NCI-H526 treated with DMSO at 0.1 percent for 48 hours (cell line): ENCODE measurements at places on chromosomes 6 and 20.

DNA sequence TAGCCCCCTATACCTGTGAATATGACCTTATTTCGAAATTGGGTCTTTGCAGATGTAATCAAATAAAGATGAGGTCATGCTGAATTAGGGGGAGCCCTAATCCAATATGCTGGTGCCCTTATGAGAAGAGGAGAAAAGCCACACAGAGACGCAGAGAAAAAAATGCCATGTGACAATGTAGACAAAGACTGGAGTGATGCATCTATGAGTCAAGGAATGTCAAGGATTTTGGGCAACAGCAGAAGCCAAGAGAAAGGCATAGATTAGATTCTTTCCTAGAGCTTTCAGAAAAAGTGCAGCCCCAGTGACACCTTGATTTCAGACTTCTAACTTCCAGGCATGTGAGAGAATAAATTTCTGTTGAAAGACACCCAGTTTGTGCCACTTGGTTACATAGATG is 47.4 kb upstream of the HS3ST5 start:
- DNase-seq = no peak

- DNase-seq = no peak
Observed at GRCh38 chr6:14837435-14837834, 408.4 kb upstream of the JARID2 start.

- DNase-seq = no peak
Observed at GRCh38 chr6:151506761-151507160, 12.9 kb downstream of the CCDC170 start.

- DNase-seq = no peak
Observed at GRCh38 chr6:40393641-40394040, 193.5 kb downstream of the LRFN2 start.

DNA sequence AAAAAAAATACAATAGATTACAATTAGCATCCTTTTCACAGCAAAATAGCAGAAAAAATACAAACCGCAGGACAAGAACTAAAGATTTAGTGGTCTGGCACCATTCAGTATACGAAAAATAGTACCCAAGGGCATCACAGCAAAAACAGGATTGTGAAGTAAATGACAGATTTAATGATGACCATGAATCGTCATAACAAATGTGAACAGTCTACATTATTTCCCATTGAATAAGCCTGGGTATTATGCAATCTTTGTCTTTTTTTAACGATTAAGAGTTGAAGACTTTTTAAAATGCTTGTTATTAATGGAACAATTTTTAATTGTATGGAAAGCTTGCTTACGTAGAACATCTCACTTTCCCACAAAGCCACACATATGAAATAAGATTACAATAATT is 432.8 kb downstream of the PKHD1 start:
- no peak for DNase-seq

DNA sequence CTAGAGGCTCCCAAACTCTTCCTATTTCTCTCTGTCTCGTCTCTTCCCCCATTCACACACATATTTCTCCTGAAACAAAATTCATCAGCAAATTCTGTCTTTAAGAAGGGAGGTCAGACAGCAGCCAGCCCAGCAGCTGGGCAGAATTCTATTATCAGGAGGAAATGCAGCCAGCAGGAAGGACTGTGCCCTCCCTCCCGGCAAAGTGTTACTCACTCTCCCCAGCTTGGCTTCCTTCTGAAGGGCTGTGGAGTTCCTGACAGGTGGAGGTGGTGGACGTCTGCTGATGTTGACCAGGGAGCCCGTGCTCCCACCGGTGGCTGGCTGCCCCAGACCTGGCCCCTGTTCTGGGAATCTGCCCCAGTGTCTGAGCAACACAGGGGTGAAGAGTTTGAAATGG is 37.3 kb downstream of the KCNB1 start:
- no peak for DNase-seq

GRCh38 chr20:32440069-32440757 is 82.1 kb downstream of the ASXL1 start:
- no peak for DNase-seq

DNA sequence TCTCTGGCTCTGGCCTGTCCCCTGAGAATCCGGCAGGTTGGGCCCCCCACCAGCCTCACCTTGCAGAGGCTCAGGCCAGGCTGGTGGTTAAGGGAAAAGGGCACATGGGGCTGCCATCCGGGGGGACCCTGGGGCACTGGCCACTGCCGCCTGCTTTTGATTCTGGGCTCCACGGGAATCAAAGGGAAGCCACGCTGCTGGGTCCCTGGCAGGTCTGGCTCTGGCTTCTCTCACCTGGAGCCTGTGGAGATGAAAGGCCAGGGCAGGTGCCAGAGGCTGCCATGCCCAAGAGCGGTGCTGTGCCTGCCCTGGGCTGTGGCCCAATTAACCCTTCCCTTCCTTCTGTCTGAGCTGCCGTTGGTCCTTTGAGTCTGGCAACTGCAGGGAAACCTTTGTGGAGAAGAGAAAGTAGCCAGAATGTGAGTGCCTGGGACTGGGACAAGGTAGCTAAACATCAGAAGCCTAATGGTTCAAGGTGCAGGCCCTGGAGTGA is 9.4 kb upstream of the CDH22 start:
- DNase-seq = no peak

GRCh38 chr20:32357869-32358631 is at the start of gene ASXL1:
ASXL1 (plus strand) TSS chr20:32358331; CDS start chr20:32358776, 445 bp downstream.
- DNase-seq = peak; percentile 99

DNA sequence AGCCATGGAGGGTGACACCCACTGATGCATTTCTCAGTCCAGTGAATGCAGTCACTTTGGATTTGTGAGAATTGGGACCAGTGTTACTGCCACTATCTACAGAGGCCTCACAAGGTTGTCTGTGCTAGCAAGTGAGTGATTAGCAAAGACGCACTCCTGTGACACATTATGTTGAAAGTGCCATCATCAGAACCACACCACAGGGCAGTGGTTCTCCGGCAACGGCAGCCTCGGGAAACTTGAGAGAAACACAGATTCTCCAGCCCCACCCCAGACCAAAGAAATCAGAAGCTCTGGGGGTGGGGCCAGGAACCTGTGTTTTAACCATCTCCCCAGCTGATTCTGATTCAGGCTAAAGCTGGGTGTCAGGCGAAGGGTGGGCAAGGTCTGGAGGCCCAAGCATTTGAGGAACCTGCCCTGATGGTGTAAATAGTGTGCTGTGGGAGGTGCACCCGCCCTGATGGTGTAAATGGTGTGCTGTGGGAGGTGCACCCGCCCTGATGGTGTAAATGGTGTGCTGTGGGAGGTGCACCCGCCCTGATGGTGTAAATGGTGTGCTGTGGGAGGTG is 39.9 kb downstream of the TMEM242 start:
- DNase-seq = no peak

DNA sequence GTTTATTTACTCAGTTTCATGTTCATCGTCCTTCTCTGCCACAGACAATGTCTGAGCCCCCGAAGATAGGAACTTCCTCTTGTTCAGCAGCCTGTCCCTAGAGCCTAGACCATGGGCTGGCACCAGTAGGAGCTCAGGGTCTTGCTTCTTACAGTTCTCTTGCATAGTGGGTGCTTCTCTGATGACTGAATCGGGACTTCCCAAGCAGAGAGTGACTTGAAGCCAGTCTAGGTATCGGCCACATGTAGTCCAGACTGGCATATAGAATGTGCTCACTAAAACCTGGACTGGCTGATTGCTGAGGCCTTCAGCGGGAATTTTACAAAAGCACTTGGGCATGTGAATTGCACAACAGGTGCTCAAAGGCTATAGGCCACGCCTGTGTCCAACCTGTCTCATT is 52.0 kb downstream of the PRDM1 start:
- no peak for DNase-seq

GRCh38 chr6:56833127-56833791 is 121.6 kb upstream of the BEND6 start:
- DNase-seq = no peak

- DNase-seq = no peak
Observed at GRCh38 chr20:33148040-33148439, 19.9 kb upstream of the BPIFA2 start.

GRCh38 chr6:4853782-4854511 is 77.7 kb downstream of the CDYL start:
- DNase-seq = no peak

- DNase-seq = no peak
Observed at GRCh38 chr20:2385496-2385895, 4.8 kb downstream of the TGM6 start.

- no peak for DNase-seq
Observed at GRCh38 chr6:15184441-15184861, 61.4 kb upstream of the JARID2 start.

- DNase-seq = no peak
Observed at GRCh38 chr6:53625315-53625714, 40.2 kb downstream of the KLHL31 start.

DNA sequence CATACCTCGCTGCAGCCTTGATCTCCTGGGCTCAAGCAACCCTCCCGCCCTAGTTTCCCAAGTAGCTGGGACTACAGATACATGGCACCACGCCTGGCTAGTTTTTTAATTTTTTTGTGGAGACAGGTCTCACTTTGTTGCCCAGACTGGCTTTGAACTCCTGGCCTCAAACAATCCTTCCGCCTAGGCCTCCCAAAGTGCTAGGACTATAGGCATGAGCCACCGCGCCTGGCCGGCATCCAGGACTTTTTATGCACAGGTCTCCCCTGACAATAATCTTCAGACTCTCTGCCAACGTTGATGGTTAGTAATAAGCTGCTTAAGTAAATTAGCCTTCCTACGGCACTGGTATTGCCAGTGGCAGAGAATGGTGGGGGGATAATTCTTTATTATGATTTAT is 110.5 kb upstream of the MTHFD1L start:
- DNase-seq = no peak

DNA sequence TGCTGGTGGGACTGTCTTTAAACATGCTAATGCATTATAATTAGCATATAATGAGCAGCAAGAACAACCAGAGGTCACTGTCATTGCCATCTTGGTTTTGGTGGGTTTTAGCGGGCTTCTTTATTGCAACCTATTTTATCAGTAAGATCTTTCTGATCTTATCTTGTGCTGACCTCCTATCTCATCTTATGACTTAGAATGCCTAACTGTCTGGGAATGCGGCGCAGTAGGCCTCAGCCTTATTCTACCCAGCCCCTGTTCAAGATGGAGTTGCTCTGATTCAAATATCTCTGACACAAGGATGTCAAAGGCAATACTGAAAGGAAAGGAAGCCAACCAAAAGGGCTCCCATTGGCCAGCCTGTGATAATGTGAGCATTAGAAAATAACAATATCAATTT is 29.8 kb upstream of the SEC63 start:
- no peak for DNase-seq

GRCh38 chr6:31157513-31158139 is at the start of gene CCHCR1:
CCHCR1 (minus strand) TSS chr6:31157802; CDS start chr6:31157600, 202 bp downstream.
- no peak for DNase-seq

DNA sequence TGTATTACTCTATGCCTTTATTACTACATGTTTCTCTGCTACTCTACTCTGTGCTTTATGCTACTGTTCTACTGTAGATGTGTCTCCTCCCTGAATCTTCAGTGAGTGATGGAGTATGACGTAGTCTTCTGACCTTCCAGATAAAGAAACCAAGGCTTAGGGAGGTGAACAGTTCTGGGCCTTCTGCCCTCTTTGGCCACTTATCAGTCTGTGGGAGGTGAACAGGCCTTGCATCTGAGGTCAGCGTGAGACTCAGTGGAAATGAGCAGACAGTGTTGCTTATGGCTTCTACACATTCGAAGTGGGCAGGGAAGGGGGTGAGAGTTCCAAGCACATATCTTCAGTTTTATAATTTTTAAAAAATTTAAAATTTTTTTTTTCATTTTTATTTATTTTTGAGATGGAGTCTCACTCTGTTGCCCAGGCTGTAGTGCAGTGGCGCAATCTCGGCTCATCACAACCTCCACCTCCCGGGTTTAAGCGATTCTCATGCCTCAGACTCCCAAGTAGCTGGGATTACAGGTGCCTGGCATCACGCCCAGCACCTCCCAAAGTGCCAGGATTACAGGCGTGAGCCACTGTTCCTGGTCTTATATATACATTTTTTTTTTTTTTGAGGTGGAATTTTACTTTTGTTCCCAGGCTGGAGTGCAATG is 24.2 kb downstream of the MYBL2 start:
- no peak for DNase-seq

DNA sequence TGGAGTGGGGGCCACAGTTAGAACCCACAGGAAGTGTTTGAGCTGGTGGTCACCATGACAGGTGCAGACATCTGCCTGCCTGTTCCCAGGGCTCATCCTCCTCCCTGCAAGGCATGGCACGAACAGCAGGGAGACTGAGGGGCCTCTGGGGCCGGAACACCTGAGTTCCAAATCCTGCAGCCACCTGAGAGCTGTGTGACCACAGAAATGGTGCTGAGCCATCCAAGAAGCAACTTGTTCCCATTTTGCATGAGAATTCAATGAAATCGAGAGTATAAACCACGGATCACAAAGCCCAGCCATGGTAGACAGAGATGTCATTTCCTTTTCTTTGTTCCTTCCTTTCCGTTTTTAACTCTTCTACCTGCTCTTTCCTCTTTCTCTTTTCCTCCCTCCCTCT is 268.6 kb downstream of the FOXA2 start:
- DNase-seq = no peak

GRCh38 chr6:112781241-112781640 is 434.1 kb downstream of the RFPL4B start:
- no peak for DNase-seq

GRCh38 chr20:2602046-2602735 is 50.2 kb upstream of the NOP56 start:
- DNase-seq = peak; percentile 9

- no peak for DNase-seq
Observed at GRCh38 chr6:75760320-75760719, 11.3 kb downstream of the MYO6 start.

GRCh38 chr6:4210629-4211419 is 75.4 kb upstream of the ECI2 start:
- DNase-seq = peak; percentile 16

DNA sequence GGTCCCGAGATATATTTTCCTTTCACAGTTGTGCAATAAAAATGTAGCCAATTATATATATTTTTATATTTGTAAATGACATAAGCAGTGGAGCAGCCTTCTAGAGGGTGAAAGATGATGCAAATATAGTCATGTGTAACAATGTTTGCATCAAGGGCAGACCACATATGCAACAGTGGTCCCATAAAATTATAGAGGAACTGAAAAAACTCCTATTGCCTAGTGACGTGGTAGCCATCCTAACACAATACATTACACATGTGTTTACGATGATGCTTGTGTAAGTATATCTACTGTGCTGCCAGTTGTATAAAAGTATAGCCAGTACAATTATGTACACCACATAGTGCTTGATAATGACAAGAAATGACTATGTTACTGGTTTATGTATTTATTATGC is 162.8 kb downstream of the ZFAND3 start:
- no peak for DNase-seq

- DNase-seq = no peak
Observed at GRCh38 chr6:148479497-148479896, 136.9 kb downstream of the SASH1 start.

- no peak for DNase-seq
Observed at GRCh38 chr6:391559-392440, at the start of gene IRF4. IRF4 (plus strand) TSS chr6:391752; CDS start chr6:393153, 1,401 bp downstream.

GRCh38 chr6:25392372-25392771 is 113.2 kb downstream of the CARMIL1 start:
- no peak for DNase-seq

DNA sequence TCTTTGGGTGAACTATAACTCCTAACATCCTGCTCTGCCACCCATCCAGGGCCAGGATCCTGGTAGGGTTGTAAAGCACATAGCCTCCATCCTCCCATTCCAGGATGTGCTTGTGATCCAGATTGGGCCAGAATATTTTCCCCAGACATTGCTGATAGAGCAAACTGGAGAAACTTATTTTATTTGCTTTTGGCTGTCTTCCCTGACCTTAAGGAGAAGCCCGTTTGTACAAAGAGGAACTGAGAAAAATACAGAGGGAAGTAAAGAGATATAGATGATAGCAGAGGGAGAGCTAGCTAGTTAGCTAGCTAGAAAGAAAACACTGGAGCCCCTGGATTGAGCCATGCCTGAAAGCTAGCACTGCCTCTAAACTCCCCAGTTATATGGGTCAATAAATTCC is 9.0 kb upstream of the HDAC2 start:
- DNase-seq = no peak
